ENCODE measurements at places on chromosomes 5 and 9.
A peak's percentile ranks its signal among the peaks of the same experiment; 100 is the strongest.

DNA sequence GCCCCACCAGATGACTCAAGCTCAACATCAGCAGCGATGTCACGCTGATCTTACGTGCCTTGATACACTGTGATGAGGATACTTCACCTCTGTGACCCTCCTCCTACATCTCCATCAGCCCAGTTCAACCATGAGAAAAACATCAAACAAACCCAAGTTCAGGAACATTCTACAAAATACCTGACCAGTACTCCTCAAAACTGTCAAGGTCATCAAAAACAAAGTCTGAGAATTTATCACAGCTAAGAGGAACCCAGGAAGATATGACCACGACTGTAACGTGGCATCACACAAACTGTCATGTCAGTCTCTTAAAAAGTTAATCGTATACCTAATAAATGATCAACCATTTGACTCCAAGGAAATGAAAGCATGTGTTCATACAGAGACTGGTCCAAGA lies 90.8 kb downstream of the COL23A1 start:
- DNase-seq: no peak

- DNase-seq: no peak
Measured at GRCh38 chr9:77748214-77748772, 100.2 kb upstream of the GNA14 start.

DNA sequence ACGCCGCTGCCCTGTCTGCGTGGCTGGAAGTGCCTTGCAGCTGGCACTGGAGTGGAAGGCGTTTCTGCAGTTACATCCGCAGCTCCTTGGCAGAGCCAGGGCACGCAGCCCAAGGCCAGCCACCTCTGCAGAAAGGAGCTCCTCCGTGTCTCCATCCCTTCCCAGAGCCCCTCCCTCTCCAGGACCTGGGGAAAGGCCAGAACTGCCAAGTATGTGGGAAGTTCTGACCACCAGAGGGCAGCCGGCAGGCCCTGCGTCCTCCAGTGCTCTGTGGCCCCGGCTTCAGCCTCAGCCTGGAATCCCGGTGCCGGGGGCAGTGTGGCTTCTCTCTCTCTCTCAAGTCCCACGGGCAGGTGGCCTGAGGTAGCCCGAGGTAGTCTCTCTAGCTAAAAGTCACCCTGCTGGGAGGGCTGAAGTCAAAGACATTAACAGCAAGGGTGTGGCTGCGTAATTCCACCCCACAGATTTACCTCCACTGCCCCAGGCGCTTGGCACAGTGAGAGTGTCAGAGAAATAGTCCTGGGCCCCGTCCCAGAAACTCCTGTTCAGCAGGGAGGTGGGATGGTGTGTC lies 101.7 kb upstream of the FCN2 start:
- peak; percentile 23 for DNase-seq

GRCh38 chr9:111152614-111153406 lies 114.5 kb upstream of the LPAR1 start:
- DNase-seq: no peak

- DNase-seq: peak; percentile 42
Measured at GRCh38 chr5:93428868-93429267, 152.2 kb downstream of the NR2F1-AS1 start.

DNA sequence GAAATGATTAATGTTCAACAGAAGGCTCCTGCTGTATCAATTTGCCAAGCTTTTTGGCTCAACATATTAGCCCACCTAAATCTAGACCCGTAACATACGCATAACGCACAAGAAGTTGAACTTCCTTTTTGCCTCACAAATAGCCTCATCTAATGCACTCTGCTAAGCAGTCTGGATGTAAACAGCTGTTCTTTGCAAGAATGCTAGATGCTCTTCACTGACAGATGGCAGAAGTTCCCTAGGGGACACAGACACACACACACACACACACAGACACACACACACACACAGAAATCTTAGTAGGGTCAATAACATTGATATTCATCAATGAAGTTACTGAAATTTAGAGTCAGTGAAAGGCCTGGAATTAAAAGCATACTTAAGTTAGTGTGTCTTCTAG lies 13.2 kb upstream of the PCA3 start:
- no peak for DNase-seq

- peak; percentile 80 for DNase-seq
Measured at GRCh38 chr5:59209758-59210359, 627.0 kb downstream of the RAB3C start.

GRCh38 chr5:54990841-54991258 lies 5.5 kb upstream of the ESM1 start:
- peak; percentile 88 for DNase-seq

DNA sequence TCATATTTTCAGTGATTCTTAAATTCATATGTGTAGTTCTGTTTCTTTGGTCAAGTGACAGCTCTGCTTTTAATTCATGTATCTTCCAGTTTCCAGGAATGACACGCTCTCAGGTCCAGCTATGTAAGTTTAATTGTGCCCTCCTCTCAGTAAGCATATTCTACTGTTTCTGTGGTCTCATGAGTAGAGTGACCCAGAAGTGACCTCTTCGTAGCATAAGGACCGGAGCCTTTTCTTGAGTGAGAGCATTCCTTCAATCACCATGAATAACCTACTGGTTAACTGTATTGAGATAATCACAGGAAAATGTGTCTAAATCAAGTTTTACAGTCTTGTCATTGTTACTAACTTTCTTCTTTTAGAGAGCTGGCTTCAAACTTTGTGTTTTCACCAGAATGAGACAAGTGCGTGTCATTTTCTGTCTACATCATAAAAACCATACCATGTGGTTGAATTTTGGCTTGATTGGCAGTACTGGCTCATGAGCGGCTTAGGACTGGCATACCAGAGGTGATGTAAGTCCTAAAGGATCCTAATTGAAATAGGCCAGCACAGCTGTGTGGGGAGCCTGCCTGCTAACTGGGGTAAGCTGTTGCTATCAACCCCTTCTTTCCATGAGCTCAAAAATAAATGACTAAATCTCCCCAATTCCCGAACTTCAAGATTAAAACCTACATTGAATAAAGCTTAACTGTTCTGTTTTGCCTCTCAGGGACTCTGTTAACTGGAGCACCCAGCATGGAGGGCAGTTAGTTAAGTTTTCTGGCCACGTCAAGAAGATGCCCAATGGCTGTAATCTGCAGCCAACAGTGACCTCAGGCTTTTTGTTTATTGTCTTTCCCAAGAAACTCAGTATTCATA lies 4.8 kb downstream of the ADAMTSL1 start:
- peak; percentile 95 for DNase-seq

GRCh38 chr5:35316611-35317274 lies 86.5 kb upstream of the PRLR start:
- DNase-seq: no peak

- DNase-seq: no peak
Measured at GRCh38 chr5:55624841-55625588, 87.1 kb downstream of the SLC38A9 start.

DNA sequence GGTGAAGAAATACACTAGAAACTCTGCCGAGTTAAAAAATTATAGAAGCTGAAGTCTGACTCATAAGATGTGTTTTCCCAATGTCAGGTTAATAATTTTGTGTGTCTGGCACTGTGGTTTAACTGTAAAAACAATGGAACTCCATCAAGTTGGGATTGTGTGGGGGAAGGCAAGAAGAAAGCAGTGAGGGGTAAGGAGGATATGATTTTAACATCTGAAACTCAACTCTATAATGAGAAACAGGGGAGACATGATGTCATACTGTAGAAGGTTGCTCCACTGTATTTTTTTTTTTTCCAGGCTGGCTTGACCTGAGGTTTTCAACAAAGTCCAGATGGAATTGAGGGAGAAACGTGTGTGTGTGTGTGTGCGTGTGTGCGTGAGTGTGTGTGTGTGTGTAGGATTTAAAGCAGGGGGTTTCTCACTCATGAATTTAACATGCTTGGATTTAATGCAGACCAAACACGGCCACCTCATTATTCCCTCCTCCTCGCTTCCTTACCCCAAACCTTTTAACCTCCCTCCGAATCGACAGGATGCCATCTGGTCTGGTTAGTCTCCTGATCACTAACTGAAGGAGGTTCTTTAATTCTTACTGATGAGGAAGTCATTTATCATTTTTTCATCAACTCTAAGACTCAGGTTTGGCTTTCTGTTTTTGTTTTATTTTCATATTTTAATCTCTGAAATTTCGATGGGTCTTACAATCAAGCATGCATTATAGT lies 140.2 kb upstream of the LPAR1 start:
- peak; percentile 87 for DNase-seq

DNA sequence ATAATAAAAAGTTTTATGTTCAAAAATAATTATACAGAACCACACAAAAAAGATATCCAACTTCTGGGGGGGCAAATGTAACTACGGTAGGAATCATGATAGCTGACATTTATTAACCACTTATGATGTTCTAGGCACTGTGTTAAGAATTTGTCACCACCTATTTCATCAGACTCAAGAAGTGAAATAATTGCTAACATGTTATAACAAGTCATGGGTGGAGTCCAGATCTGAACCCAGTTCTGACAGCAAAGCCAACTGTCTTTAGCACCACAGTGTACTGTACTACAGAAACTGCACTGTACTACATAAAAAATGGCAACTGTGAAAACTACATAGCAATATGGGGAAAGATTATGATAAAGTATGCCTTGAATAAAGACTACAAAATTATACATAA lies 3.0 kb upstream of the SAP30L start:
- no peak for DNase-seq

DNA sequence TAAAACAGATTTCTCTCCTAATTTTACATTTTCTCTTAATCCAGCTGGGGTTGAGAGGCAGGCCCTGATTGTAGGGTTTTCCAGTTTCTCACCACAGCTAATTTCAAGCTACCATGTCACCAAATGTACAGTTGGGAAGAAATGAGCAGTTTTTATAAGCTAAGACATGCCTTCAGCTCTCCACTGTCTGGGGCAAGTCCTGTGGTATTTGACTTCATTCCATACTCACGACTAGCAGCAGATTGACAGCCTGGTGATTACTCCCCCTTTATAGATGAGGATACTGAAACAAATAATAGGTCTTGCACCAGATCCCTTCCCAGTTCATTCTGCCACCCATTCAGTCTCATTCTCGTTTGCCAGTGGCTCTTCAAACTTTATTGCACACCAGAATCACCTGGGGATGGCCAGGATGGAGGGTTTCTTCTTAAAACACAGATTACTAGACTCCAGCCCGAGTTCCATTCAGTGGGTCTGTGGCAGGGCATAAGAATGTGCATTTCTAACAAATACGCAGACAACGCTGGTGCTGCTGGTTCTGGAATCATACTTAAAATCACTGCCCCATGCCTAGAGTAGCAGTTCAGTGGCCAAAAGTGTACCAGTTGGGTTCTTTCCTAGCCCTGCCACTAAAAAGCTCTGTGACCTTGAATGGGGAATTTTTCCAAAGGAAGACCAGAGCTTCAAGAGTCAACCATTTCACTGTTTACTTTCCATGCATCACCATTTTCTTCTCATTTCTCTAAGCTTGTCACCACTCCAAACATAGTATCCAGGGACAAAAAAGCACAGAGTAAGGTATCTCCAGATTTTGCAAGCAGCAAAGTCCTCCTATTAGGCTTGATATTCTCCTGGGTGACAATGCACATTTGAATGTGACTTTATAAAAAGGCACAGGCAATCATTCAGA lies 64.3 kb downstream of the CSNK1A1 start:
- DNase-seq: peak; percentile 72

- no peak for DNase-seq
Measured at GRCh38 chr5:138565100-138565821, 9.9 kb downstream of the HSPA9 start.

DNA sequence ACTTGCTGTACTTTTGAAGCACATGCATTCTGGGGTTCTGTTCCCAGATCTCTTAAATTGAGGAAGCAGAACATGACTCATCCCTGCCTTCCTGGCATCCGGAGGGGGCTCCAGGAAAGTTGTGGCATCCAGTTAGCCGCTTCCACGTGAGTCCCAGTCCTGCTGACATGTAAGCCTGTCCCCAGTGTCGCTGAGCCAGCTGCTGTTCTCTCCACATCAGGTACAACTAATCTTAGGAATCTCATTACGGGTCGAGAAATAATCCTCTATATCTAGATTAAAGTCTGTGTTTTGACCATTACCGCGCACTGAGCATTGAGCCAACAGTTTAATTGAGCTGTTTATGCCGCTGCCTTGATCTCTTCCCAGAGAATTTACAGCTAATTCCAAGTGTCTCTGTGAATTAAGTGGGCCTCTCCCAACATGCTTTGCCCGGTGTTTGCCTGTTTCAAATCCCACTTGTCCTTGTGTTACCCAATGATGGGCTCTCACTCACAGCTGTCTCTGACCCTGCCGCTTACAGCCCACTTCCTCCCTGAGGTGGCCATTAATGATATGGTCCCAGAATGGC lies 10.5 kb upstream of the SHB start:
- DNase-seq: peak; percentile 72

- DNase-seq: no peak
Measured at GRCh38 chr9:30078195-30078594, 2306.2 kb upstream of the ACO1 start.

GRCh38 chr5:58358501-58359178 lies 101.2 kb downstream of the PLK2 start:
- no peak for DNase-seq

GRCh38 chr5:34706084-34706483 lies 50.0 kb downstream of the RAI14 start:
- DNase-seq: no peak

DNA sequence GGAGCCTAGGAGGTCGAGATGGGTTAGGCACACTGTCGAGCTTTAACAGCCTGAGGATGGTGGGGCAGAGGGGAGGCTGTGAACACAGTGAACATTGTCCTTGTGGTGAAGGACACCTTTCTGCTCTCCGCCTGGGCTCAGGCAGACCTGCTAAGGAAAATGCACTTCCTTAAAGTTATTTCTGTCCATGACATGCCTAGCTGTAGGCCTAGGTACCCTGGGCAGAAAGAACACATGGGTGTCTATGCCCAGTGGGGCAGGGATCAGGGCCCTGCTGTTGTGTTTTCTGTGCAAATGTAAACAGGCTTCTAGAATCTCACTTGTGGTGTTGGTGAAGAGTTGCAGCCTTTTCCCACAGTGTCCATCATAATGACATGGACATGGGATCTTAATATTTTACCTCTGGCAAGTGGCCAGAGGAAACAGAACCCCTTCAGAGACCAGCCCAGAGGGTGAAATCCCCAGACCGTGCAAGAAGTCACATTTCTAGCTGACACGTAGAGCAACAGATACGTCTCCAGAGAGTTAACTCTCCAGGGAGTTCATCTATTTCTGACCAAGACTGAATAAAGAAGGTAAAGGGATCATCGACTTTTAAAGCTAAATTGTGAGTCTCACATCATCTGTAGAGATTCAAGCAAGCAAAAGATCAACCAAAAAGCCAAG lies 79.2 kb downstream of the C9orf152 start:
- DNase-seq: no peak

Measured in EL (cell line).